ENCODE measurements at places on chromosomes 2 and 18.
A peak's percentile ranks its signal among the peaks of the same experiment; 100 is the strongest.

DNA sequence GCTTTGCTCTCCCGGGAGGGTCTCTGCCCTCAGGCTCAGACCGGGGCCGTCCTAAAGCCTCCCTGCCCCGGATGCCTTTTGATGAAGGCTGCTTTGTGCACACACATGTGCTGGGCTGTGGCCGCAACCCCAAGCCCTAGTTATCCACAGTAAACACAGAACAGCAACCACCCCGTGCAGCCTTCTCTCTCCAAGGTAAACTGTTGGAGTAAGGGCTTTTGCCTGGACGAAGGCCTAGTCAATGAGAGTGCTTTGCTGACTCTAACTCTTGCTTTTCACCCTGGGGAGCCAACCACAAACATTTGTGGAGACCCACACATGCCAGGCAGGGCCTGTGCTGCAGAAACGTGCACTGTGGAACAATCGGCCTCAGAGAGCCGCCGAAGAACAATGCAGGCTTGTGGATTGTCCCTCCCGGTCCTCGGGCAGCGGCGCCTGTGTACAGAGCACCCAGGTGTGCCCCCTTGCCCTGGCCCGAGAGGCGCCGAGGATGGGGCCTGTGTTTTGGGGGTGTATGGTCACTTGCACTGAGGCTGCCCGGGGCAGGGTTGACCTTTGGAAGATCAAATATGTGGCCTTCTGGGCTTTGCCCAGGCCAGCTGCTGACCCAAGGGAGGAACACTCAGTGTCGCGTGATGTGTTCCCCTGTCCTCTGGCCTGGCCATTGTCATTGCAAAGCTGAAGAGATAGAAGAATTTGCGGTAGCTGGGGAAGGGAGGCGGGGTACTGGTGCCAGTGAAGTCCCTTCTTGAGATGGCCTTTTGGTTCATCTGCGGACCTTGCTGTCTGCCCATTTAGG lies 37.0 kb downstream of the CTIF start:
- DNase-seq, result no peak

DNA sequence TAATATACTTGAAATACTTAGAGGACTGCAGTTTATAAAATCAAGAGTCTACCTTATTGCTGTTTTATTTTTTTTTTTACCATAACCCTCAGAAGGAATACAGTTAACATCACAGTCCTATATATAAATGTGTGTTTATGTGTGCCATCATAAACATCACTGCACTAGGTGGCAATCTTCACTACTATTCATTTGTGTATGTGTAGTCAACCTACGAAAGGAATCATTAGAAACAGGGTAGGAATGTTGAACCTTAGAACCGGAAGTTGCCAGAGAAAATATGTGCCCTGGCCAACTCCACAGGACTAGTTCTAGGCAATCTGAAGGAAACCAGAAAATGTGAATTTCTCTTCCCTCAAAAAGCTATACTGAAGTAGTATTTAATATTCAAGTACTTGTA lies 3.4 kb downstream of the GEN1 start:
- no peak for DNase-seq

DNA sequence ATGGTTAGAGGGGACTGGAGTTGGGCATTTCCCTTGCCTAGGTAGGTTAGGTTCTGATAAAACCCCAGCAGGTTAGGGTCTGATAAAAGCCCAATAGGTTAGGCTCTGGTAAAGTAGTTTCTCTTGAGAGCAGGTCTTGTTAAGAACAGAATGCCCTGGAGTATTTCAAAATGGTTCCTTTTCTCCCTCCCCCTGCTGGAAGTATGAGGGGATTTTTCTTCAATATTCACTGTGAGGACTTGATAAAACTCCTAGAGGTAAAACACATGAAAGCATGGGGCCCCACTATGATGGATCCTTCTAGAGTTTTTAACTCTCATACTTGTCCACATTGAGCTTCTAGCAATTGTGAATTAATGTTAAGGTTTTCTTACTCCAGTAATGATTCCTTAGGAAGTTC lies 27.6 kb downstream of the ANKAR start:
- DNase-seq, result no peak

DNA sequence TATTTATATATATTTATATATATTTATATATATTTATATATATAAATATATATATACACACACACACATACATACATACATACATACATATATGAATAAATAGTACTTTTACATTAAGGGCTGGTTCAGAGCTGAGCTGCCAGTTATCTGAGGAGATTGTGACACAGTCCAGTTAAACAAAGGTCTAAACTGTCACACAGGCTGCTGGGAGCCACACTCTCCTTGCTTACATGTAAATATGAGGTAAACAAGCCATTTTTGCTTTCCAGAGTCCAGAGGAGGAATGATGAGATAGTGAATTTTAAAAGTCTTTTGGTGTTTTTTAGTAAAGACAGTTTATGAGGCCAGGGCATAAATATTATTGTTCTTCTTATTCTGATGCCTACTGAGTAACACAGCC lies 377.5 kb upstream of the PIK3C3 start:
- DNase-seq, result no peak

GRCh38 chr2:29920631-29921559 lies 491 bp downstream of the ALK start:
- peak; percentile 22 for DNase-seq

DNA sequence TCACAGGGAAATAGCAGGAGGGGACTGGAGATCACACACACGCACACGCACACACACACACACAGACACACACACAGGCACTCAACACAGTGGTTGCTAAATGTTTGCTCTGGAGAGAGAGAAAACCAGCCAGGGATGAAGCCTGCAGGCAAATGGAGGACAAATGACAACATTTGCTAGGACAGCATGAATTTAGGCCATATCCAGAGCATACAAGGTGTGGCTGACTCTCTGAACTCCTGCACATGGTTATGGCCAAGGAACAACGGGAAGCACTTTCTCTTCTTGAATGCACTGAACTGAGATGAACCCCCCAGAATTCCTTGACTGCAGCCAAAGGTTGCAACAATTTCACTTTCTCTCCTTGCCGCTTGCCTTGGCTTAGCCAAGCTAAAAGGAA lies 230.0 kb upstream of the RASGRP3 start:
- DNase-seq, result no peak

- no peak for DNase-seq
These were observed 423.5 kb upstream of the ZEB2 start for GRCh38 chr2:144943293-144943941.

DNA sequence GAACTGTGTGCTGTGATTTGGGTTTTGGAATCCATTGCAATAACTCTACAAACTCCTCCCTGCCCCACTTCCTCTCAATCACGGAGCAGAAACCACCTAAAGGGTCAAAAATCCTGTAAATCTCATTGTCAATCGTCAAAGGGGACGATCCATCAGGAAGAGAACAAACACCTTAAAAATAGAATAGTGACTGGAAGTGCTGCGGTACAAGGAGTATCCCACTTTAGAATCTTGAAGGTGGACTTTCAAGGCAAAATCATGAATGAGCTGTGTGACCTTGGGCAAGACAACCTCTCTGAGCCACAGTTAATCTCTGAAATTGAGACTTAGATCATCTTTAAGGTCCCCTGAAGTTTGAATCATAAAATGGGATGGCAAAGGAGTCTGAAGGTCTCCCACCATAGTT lies 5.9 kb downstream of the PMAIP1 start:
- no peak for DNase-seq

- DNase-seq, result no peak
These were observed 162.7 kb downstream of the INHBB start for GRCh38 chr2:120508567-120509041.

DNA sequence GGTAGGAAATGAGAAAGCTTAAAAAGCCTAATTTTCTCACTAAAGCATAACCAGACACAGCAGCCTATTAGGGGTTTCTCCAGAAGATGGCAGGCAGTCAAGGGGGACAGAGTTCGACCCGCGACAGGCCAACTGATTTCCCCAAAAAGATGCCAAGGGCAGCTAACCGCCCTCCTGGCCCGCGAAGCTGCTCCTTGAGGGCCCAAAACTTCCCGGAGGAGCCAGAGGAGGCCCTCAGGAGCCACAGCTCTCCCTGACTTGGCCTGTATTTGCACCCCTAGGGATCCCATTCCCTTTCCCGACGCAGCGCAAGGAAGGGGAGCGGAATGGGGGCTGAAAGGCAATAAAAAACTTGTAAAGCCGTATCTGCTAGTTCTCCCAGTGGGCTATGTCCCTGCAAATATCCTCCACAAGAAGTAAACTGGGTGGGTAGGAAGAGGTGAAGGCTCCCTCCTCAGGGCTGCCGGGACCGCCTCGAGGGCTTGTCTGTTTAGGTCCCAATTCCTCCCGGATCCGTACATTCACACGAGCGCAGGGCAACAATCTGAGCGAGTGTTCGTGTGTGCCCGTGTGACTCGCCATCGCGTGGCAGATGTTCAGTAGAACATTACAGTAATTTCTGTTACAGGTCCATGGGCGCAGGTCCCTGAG lies 756 bp upstream of the NAGK start:
- no peak for DNase-seq

DNA sequence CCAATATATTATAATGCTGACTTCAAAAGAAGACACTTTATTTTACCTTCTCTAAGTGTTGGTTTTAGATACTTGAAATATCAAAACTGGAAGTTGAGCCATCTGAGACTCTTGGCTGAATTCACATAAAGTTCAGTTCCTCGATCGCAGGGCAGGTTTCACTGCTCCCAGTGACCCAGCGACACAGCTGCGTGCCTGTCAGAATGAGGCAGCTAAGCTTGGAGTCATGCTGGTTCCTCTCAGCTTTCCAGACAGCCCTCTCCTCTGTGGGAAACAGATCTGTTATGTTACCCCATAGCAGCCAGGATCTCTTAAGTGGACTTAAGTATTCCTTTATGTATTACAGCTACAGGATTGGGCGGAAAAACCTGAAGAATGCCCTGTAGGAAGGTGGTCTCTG lies 142.8 kb upstream of the ALPP start:
- no peak for DNase-seq

DNA sequence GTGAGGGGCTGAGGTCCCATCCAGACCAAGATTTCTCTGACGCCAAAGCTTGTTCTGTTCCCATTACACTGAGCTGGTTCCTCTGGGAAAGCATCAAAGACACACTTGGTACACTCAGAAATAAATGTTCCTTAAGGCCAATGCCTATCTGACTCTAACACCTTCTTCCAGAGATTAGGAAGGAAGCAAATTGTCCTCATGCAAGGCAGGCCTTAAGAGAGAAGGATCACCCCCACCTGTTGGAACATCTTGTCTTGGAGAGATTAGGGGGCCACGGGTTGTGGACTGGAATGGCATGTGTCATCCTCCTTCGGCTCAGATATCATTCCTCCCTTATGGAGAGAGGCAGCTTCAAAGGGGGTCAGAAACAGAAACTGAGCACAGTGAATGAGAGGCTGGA lies 100.2 kb downstream of the ANKRD44 start:
- no peak for DNase-seq

DNA sequence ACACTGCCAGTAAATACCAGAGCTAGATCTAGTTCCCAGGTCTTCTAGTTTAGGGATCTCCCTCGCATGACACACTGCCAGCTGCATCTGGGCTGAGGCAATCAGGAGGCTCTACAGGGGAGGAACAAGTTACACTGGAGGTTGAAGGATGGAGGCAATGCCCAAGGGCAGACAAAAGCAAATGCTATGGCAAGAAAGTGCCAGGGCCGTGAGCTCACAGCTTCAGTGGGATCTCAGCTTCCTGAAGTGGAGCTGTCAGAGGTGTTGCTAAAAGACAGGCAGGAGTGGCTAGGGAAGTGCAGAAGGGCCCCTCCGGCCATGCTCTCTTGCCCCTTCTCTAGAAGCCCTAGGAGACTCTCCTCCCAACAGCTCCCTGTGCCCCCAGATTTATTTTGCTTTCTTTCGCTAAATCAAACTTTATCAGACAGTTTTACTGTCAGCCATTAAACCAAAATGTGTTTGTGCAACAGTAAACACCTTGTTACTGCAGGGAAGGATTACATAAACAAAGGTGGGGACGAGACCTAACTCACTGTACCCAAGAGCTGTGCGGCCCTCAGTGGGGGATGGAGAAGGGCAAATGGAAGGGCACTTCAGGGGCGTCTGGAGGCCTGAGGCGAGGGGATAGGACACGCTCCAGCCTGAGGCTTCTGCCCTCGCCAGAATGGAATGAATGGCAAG lies 39.4 kb upstream of the PKDCC start:
- DNase-seq, result no peak

GRCh38 chr2:164737612-164738081 lies 104.0 kb downstream of the COBLL1 start:
- DNase-seq, result no peak

GRCh38 chr18:58190842-58191530 lies 147.0 kb downstream of the NEDD4L start:
- DNase-seq, result peak; percentile 90

DNA sequence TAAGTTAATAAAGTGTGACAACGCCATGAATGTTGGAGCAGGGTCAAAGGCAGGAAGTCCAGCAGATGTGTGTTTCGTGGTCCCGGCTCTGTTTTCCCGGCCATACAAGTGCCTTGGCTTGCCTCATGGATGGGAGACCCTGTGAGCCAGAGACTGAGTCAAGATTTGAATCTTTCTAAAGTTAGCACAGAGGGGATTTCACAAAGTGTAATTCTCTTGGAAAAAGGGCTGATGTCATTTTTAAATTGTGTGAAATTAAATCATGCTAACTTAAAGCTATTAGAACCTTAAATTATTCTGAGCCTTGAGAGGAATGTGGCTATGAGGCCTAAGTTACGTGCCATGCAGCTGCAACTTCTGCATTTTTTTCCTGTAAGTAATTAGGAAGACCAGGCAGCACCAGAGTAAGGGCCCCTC lies 38.3 kb upstream of the RALBP1 start:
- no peak for DNase-seq

- DNase-seq, result no peak
These were observed 1.0 kb upstream of the ROCK1 start for GRCh38 chr18:21112543-21113105.

- DNase-seq, result no peak
These were observed 45.8 kb downstream of the STK17B start for GRCh38 chr2:196125596-196125995.

DNA sequence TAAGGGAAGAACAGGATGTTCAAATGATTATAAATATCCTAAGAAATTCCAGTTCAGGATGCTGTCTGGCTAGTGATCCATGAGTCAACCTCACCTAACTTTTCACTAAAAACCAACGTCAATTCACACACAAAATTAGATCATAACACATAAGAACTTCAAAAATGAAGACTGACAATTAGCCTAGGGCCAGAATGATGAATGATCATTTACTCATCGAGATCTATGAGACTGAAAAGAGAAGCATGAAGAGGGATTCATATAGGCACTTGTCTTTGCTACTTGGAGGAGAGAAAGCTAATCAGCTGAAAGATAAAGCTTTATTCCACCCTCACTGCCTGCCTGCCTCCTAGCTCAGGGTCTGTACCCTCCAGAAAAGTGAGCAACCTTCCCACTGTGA lies 29.8 kb downstream of the ADD2 start:
- no peak for DNase-seq

GRCh38 chr2:61419129-61419528 lies 51.8 kb downstream of the USP34 start:
- no peak for DNase-seq

DNA sequence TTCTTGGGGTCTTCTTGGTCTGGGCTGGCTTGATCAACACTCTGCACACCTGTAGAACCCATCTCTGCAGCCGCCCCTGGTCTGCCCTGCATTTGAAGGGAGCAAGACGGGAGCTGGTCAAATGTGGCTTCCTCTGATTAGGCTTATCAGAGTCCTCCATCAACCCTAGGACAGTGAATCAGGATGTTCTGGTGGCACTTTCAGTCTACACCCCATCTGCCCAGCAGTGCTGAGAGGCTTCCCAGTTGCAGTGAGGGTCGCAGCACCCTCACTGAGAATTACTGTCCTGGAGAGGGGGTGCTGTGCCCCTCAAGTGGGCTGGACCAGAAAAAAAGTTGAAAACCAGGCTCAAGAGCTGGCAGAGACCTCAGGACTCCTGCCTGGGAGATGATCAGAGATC lies 152.9 kb downstream of the DYSF start:
- peak; percentile 1 for DNase-seq
